ENCODE measurements at places on chromosomes 12 and 14. TPM values are rescaled to one million over a fixed set of nuclear protein-coding genes. Genes with fewer than 3 reads are reported as not detected.
A peak's percentile ranks its signal among the peaks of the same experiment; 100 is the strongest.

GRCh38 chr14:61695695-61696527, 598 bp downstream of the HIF1A start:
- H3K27me3 ChIP-seq, result no peaks in the 10 kb centered on the region
- H3K4me3 ChIP-seq, result peak overlapping the region; percentile 96
- peaks cover 42% of the 10 kb centered on the region for H3K4me1 ChIP-seq

The FAR2 gene
- 7.6 TPM for total RNA-seq

DNA sequence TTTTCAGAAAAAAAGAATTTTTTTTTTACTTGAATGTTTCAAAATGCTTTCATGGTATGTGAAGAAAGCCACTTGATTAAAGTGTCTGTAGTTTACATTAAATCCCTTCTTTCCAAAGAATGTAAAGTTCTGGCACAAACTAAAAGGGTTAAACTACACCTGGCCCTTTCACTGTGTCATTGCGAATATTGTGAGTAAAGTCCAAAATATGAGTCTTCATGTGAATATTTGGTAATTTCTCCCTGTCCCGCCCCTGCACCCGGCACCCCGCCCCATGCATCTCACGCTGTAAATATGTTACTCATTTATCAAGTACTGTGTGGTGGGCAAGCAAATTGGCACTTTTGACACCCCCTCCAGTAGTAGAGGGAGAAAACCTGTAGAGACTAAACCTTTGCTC, 274.7 kb downstream of the TTC6 start:
- H3K27me3 ChIP-seq, result no peaks in the 10 kb centered on the region
- no peak overlapping the region for H3K27ac ChIP-seq
- H3K36me3 ChIP-seq, result no peaks in the 10 kb centered on the region
- peak overlapping the region; percentile 30 for H3K4me3 ChIP-seq
- H3K4me1 ChIP-seq, result peaks cover 42% of the 10 kb centered on the region

DNA sequence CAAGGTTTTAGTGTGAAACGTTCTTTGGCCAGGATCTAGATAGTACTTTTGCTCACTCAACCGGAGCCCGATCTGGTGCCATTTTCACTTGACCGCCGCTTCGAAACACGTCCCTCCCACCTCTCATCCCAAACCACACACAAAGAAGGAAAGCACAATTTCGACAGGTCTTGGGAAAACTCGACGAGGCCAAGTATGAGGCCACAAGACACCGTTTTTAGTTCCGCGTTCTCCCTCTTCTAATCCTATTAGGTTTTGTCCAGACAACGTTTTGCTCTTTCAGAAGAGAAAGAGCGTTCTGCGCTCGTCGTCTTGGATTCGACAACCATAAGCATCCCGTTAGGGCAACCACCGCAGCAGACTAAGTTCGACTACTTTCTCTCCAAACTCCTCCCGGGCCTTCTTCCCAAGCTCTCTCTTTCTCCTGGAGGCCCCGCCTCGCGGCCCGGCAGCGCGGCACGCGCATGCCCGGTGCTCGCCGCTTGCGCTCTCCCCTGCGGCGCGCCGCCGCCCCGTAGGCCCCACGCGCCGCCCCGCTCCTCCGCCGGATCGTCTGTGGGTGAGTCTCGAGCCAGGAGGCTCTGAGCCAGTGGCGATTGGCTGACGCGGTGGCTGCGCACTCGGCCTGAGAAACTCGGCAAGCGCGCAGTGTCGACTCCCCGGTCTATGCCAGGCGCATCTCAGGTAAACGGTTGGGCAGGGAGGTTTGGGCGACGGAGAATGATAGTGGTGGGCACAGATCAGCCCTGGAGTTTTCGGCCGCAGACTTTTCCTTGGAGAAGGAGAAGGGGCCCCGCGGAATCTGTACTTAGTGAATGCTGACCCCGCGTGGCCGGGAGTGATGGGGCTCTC, at the start of gene MIPOL1:
Gene MIPOL1, plus strand, starts transcription at position 517 of the 852 bp plus-strand sequence. CDS start 49,952 bp downstream, outside the sequence.
- no peaks in the 10 kb centered on the region for H3K36me3 ChIP-seq
- peak within 1 kb of the TSS; percentile 77 for H3K27ac ChIP-seq
- no peaks in the 10 kb centered on the region for H3K27me3 ChIP-seq
- DNase-seq, result peak; percentile 83

GRCh38 chr14:57209561-57209960, 59.1 kb downstream of the EXOC5 start:
- H3K36me3 ChIP-seq, result peaks cover 45% of the 10 kb centered on the region
- no peaks in the 10 kb centered on the region for H3K27me3 ChIP-seq
- no peaks in the 10 kb centered on the region for H3K4me1 ChIP-seq
- no peak overlapping the region for H3K4me3 ChIP-seq

The ASPG gene
- 112 TPM for total RNA-seq

GRCh38 chr12:75722714-75723200, 211.3 kb upstream of the KRR1 start:
- H3K4me3 ChIP-seq, result no peak overlapping the region
- H3K4me1 ChIP-seq, result no peaks in the 10 kb centered on the region
- no peaks in the 10 kb centered on the region for H3K36me3 ChIP-seq
- DNase-seq, result no peak
- peak overlapping the region; percentile 51 for H3K27ac ChIP-seq

The SP1 gene
- 36.5 TPM for total RNA-seq

All from liver (tissue), 10 donors.